ENCODE measurements at places on chromosomes 12 and 14.
A peak's percentile ranks its signal among the peaks of the same experiment; 100 is the strongest.

DNA sequence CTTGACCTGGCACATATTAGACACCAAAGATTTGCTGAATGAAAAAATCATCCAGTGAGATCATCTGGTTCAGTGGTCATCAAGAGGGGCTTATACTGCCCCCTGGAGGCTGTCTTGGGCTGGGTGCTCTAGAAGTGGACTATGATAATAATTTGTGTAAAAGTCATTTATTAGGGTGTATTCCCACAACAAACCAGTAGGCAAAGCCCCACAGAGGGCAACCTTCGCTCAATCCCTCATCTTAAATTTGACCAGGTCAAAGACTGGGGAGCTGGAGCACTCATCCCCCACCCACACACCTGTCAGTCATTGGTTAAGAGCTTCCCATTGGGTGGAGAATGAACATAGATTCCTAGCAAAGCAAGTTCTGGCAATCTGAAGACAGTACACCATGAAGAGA lies 20.0 kb upstream of the FICD start:
- no peak for DNase-seq

DNA sequence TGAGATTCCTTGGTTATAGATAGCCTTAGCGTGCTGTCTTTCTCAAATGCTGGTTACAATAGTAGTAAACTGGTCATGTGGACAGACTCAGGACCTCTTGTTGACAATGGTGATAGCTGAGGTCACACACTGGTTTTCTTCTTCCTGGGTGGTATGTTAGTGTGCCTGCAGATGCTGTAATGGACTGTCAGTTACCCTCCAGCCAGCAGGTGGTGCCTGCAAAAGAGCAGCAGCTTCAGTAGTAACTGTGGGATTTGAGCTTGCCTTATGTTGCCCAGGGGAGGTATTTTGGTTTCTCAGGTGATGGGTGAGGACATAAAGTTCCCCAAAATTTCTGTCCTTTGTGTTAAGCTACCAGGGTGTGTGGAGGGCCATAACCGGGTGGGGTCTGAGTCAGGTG lies 33.7 kb upstream of the SCAF11 start:
- no peak for DNase-seq

GRCh38 chr14:101113108-101113612 lies 209.6 kb upstream of the RTL1 start:
- DNase-seq, result no peak

GRCh38 chr14:76677534-76678145 lies 83.6 kb upstream of the VASH1 start:
- no peak for DNase-seq

DNA sequence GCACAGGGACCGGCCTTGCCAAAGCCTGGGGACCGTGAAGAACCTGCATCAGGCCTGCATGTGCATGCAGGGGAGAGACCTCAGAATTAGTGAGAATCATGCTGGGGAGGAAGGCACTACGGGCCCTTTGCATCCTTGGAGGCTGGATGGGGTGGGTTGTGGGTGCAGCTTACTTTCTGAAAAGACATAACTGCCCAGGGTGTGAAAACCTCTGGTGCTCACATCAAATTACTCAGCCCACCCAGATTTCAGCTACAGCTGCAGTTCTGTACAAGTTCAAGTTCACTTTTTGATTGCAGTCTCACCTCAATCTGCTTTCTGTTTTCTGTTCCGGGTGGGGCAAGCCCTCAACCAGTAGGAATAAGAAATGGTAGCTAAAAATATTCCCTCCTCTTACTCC lies 130.6 kb downstream of the SLC15A4 start:
- no peak for DNase-seq

DNA sequence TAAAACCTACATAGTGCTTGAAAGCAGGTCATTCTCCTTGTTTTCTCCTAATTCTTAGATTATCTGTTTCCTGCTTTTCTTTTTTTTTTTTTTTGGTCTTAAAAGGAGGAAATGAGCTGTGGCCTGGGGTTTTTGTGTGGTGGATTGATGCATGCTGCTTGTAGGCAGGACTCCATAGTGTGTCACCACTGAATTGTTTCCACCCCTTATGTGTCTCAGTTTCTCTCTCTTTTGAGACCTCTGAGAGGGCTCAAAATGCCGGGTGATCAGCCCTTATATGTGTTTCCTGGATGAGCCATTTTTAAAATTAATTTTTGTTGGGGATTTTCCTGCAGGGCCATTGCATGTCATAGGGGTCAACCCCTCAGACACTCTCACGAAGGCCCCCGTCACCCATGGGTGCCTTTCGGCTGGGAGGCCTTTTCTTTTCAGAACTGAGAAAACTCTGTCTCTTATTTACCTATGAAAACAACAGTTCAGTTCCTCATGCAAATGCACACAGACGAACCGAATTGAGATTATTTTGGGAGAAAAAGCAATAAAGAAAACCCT lies 32.0 kb upstream of the LRRK2 start:
- no peak for DNase-seq

- no peak for DNase-seq
Observed at GRCh38 chr12:122235741-122236140, 9.9 kb upstream of the DIABLO start.

GRCh38 chr12:120007272-120007671 lies 18.2 kb downstream of the BICDL1 start:
- peak; percentile 83 for DNase-seq

GRCh38 chr14:52998376-52999015 lies 47.6 kb upstream of the FERMT2 start:
- no peak for DNase-seq

- no peak for DNase-seq
Observed at GRCh38 chr14:56273155-56273554, 154.9 kb downstream of the PELI2 start.

DNA sequence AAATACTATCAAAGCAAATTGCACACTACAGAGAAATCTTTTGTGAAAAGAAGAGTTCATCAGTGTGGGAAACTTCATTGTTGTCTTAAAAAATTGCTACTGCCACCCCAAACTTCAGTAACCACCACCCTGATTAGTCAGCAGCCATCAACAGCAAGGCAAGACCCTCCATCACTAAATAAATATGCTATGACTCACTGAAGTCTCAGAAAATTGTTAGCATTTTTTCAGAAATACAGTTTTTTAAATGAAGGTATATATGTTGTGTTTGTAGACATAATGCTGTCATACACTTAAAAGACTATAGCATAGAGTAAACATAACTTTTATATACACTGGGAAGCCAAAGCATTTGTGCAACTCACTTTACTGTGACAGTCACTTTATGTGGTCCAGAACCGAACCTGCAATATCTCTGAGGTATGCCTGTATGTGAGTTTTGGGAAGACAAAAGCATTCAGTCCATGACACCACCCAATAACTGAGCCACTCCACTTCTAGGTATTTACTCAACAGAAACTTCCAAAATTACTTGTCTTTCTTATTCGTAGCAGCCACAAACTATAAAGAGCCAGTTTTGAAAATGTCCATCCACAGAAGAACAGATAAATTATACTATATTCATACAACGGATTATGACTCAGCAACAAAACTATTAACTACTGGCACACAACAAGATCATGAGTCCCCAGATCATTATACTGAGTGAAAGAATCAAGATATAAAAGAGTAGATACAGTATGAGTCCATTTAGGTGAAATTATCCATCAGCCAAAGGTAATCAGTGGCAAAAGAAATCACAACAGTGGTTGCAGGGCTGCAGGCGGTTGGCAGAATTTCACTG lies 649.6 kb downstream of the BCL11B start:
- no peak for DNase-seq

- peak; percentile 71 for DNase-seq
Observed at GRCh38 chr14:20682435-20683124, 1.8 kb upstream of the RNASE4 start.

GRCh38 chr12:124655698-124656516 lies 88.5 kb upstream of the NCOR2 start:
- no peak for DNase-seq

GRCh38 chr14:59297071-59297776 lies 108.8 kb downstream of the DAAM1 start:
- DNase-seq, result no peak

- no peak for DNase-seq
Observed at GRCh38 chr14:70827752-70828151, 18.4 kb upstream of the MAP3K9 start.

GRCh38 chr14:104442631-104443390 lies 136.8 kb upstream of the C14orf180 start:
- no peak for DNase-seq

DNA sequence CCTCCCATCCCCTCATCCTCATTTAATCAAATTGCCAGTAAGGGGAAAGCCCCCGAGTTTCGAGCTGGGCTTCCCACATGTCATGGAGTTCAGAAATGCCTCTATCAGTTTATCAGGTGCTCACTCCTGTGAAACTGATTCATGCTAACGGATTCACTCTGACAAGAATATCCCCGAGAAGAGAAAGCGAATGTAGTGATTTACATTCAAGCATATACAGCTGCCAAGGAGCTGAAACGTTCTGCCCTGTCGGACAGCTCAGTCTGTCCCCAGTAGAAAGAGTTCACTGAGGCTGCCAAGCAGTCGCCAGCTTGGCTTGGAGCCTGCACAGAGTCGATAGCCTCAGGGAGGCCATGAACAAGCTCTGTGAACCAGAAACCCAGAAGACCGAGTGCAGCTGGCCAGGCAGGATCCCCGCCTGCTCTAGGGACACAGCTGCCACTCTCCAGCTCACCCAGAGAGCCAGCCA lies 88.4 kb downstream of the TMCC3 start:
- DNase-seq, result no peak

DNA sequence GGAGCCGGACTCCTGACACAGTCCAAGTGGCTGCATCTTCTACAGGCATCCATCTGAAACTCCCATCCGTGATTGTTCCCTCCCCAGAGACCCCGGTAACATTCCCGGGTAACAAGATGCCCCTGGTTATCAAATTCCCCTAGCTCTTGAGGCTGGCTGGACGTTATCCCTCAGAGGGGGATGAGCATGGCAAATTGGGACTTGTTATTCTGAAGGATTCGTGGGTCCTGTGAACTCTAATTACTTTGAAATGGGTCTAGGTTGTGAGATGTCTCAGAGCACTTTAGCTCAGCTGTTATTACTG lies 642 bp upstream of the PAN2 start:
- DNase-seq, result no peak

DNA sequence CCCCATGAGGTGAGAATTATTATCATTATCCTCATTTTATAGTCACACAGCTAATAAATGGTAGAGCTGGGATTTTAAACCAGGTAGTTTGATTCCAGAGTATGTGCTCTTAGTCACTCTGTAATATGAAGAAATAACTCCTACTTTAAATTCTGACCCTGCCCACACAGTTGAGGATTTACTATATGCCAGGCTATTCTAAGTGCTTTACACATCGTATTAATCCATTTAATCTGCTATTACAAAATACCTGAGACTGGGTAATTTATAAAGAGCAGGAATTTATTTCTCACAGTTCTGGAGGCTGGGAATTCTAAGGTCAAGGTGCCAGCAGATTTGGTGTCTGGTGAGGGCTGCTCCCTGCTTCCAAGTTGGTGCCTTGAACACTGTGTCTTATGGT lies 19.6 kb upstream of the WIF1 start:
- DNase-seq, result no peak

GRCh38 chr12:70070494-70071007 lies 172.7 kb upstream of the CNOT2 start:
- no peak for DNase-seq

DNA sequence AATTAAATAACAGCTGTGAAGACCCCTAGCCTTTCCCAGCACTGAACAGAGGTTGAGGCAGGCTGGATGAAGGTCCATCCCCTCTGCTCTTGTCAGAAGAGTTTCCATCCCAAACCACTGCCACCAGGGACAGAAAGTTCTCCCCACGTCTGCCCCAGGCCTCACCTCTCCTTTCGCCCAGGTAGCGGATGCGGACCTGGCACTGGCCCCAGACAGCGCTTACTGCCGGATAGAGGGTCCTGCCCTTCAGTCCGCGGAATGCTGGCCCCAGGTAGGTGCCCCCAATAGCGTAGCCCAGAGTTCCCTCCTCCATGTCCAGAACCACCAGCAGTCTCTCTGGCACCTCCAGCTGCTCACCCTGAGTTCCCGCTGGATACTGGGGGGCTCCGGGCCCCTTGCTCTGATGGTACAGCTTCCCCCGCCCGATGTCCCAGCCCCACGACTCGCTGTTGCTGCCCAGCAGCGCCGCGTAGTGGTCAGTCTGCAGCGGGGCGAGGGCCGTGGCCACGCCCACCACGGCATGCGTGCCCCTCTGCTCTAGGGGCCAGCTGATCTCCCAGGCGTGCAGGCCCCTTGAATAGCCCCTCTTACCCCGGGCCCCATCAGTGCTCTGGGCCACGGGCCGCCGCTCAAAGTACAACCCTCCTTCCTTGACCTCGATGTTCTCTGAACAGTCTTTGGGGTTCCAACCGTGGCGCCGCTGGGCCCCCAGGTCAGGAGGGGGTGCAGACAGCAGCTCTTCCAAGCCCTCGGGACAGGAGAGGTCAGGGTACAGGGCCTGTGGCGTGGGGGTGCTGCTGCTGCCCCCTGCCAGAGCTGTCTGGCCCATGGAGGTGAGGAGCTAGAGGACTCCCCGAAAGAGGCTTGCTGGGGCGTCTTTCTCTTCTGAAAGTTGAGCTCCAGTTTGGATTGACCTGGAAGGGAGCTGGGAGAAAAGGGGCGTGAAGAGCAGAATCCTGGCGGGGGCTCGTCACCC lies 742 bp downstream of the SPSB2 start:
- peak; percentile 82 for DNase-seq

DNA sequence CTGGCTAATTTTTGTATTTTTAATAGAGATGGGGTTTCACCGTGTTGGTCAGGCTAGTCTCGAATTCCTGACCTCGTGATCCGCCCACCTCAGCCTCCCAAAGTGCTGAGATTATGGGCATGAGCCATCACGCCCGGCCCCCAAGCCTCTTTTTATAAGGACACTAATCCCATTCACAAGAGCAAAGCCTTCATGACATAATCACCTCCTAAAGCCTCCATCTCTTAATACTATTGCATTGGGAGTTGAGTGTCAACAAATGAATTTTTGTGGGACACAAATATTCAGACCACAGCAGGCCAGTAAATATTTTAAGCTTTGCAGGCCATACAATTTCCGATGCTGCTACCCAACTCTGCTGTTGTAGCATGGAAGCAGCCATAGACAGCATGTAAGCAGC lies 10.9 kb downstream of the RNF212B start:
- no peak for DNase-seq

- no peak for DNase-seq
Observed at GRCh38 chr12:64103825-64104740, 118.0 kb downstream of the KICS2 start.

DNA sequence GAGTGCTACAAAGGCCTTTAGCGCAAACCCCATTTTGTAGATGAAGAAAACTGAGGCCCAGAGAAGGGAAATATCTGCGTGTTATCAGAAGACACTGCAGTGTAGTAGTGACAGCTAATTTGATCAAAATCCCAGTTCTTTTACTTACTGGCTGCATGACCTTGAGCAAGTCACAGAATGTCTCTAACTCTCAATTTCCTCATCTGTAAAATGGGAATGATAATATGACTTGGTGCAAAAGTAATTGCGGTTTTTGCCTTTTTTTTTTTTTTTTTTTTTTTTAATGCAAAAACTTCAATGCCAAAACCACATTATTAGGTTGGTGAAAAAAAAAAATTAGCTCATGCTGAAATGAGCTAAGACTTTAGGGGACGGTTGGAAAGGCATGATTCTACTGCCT lies 69.7 kb downstream of the C12orf75 start:
- DNase-seq, result no peak

Measured in naive thymus-derived CD8-positive, alpha-beta T cell (primary cell).